ENCODE measurements at places on chromosomes 7 and 10.

GRCh38 chr7:131021460-131021859, 287.5 kb upstream of the KLF14 start:
- DNase-seq: no peak

DNA sequence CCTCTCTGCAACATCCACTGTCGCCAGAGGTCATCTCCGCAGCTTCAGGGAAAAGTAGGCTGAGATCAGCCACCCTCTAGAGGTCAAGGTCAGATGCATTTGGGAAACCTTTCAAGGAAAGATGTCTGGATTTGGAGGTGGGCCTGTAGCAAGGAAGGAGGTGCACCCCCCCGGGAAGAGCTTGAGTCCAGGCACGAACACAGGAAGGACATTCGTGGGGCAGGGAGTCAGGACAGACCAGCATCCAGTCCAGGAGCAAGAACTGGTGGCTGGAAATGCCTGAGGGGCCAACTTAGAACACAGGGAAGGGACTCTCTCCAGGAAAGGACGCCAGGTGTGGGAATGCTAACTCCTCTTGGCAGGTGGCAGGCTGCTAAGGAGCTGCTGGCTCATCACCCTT, 614.1 kb upstream of the MGMT start:
- no peak for DNase-seq

GRCh38 chr7:85376589-85376988, 189.7 kb upstream of the SEMA3D start:
- no peak for DNase-seq

DNA sequence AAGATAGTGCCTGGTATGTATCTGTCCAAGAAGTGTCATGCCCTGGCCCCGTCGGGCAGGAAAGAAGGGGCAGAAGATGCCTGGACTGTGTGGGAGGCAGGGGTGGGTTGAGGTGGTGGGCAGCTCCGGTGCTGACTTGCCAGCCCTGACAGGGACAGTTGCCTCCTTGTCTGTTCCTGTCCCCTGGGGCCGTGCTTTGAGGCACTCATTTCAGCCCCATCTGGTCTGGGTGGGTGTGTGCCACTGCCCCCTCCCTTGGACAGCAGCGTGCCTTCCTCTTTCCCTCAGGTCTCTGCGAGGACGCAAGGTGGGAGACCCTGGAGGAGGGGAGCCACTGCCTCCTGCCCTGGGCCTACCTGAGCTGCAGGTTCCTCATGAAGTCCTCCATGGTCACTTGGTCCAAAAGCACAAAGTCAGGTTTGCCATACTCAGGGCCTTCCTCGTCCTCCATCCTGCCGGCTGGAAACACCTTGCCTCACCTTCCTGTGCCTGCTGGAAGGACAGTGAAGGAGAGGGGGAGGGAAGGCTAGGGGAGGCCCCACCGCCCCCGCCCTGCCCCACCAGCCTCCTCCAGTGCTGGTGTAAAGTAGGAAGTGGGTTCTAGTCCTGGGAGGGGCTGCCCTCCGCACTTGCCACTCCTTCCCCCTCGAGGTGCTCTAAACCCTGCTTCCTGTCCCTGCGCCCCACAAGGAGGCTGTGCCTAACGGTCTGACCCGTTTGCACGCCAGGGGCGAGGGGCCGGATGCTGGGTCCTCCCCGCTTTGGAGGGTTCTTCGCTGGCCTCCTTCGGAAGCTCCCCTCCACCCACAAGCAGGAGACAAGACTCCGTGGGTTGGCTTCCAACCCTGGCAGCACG, at the start of gene MYO1G:
MYO1G (minus strand) TSS at position 505 of the 856 bp plus-strand sequence; CDS start at position 451, 54 bp downstream.
- no peak for DNase-seq

- DNase-seq: no peak
Observed at GRCh38 chr7:139452958-139453672, 30.4 kb downstream of the KLRG2 start.

DNA sequence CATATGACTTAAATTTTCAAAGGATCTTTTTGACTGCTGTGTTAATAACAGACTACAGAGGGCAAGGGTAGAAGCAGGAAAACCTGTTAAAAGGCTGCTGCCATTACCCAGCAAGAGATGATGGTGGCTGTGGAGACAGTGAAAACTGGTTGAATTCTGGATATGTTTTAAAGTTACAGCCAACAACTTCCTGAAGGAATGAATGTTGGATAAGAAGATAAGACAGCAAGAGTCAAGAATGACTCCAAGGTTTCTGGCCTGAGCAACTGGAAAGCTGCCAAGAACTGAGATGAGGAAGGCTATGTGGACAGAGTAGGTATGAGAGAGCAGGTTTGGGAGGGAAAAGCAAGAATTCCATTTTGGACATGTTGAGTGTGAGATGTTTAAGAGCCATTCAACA, 19.1 kb downstream of the CNOT4 start:
- no peak for DNase-seq

- no peak for DNase-seq
Observed at GRCh38 chr7:155962191-155962967, 150.1 kb upstream of the SHH start.

DNA sequence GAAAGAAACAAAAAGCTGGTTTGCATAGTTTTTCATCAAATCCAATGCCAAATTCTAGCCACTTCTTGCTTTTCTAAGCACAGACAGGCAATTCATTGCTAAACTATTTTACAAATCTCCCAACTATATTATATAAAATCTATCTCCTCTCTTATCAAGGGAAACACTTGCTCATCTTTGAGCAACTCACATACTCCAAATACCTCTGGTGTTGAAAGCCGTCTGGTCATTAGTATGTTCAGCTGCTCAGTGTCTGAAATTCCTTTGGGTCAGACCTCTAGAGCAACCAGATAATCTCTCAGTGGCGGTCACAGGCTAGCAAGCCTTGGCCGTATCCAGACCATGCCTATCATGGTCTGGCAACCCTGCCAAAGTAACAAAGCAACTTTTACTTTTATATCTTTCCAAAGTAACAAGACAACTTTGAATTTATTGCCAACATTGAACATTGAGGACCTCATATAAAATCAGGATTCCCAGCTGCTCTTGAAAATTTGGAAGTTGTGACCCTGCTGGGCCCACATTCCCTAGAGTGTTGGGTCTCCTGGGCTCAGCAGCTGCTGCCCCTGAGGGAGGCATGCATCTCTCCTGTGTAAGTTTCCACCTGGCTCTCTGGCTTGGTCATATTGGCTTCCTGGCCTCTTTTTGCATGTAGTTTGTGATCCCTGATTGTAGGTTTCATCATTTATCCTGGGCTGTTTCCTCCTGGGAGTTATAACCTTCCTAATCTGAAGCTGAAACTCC, 56.8 kb upstream of the LANCL2 start:
- DNase-seq: no peak
